ENCODE measurements at places on chromosomes 1 and 21.

- DNase-seq, result no peak
Observed at GRCh38 chr1:156933136-156933535, 12.7 kb downstream of the LRRC71 start.

GRCh38 chr1:171141688-171142415 is 43.2 kb upstream of the FMO2 start:
- DNase-seq, result peak; percentile 14

GRCh38 chr1:185059950-185060571 is 14.7 kb downstream of the RNF2 start:
- no peak for DNase-seq

DNA sequence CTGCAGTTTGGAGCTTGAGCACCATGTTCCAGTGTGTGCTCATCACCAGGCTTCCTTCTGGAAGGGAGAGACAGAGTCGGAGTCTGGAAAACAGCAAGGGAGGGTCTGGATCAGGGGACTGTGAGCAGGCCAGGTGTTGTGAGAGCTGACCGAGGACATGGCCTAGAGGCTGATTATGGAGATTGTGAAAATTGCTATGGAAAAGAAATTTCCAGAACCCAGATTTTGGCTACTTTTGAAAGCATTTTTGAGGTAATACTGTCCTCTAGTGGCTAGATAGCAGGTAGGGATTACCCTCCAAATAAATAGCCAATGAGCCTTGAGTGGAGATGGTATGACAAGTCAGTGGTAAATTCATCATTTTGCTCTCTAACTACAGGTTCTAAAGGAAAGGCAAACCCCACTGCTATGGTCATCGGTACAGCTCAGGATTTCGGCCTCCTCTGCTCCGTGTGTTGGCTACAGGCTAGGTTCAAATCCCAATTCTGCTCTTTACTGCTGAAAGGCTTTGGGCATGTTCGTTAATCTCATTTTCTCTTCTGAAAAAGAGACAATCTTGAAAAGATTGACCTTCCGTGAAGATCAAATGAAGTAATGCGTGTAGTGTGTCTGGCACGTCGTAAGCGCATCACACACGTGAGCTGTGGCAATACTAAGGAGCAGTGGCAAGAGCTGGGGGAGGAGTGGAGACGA is 1.0 kb upstream of the HAO2 start:
- no peak for DNase-seq

- peak; percentile 54 for DNase-seq
Observed at GRCh38 chr1:31934706-31935629, 3.2 kb downstream of the PTP4A2 start.

- DNase-seq, result peak; percentile 84
Observed at GRCh38 chr1:12161662-12162458, 4.9 kb upstream of the TNFRSF1B start.

DNA sequence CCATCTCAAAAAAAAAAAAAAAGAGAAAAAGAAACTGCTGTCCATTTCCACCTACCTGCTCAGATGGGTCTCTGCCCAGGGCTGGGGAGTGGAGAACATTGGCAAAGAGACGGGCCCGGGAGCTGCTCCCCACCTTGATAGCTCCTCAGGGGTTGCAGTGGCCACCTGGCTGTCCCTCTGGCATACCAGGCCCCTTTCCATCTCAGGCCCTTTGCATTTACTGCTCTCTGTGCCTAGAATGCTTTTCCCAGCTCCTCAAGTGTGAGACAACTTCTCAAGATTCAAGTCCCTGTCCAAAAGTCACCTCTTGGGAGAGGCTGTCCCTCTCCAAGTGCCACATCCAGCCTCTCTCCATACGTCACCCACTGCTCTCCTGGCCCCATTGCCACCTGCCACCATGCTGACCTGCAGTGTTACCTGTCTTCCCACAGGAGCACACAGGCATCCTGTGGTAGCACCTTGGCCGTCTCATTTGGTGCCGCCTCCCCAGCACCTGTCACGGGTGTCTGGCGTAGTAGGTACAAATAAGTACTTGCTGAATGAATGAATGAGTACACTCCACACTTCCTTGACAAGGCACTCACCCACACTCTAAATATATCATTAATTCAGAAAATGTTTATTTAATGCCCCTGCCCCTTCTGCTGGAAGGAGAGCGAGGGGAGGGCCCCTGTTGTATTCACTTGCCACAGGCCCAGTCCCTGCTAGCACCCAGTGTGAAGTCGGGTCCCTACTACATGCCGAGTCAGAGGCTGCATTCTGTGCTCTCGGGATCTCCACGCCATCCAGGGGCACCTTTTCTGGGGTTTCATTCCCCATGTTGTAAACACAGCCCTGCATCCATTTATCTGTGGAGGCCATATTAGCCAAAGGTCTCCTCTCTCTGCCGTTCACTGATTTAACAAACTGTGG is 48.8 kb downstream of the DISP3 start:
- DNase-seq, result no peak

- DNase-seq, result no peak
Observed at GRCh38 chr21:29230551-29231261, 68.0 kb upstream of the BACH1 start.

GRCh38 chr1:118115567-118116295 is 69.3 kb downstream of the SPAG17 start:
- DNase-seq, result no peak

GRCh38 chr1:234750922-234751627 is 141.1 kb upstream of the IRF2BP2 start:
- DNase-seq, result no peak
